ENCODE measurements at places on chromosomes 12 and 14.

GRCh38 chr12:5556946-5557673, 125.2 kb downstream of the NTF3 start:
- no peak for DNase-seq

- no peak for DNase-seq
Observed at GRCh38 chr12:42090899-42091298, 53.8 kb downstream of the GXYLT1 start.

DNA sequence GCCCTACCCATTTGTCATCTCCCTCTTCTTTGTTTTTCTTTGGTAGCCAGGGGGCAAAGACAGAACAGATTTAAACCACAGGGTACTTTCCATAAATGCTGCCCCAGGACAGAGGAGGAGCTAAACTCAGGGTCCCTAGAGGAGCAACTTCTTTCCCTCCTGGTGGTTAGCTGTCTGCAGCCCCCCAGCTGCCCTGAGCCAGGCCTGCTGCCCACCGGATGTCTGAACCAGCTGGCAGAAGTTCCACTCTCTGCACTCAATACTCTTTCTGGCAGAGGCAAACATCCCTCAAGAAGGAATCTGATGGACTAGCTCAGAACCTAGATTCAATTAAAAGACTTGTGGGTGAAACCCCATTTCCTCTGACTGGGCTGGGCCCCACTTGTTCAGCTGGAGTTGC, 10.7 kb downstream of the VDR start:
- DNase-seq = no peak

DNA sequence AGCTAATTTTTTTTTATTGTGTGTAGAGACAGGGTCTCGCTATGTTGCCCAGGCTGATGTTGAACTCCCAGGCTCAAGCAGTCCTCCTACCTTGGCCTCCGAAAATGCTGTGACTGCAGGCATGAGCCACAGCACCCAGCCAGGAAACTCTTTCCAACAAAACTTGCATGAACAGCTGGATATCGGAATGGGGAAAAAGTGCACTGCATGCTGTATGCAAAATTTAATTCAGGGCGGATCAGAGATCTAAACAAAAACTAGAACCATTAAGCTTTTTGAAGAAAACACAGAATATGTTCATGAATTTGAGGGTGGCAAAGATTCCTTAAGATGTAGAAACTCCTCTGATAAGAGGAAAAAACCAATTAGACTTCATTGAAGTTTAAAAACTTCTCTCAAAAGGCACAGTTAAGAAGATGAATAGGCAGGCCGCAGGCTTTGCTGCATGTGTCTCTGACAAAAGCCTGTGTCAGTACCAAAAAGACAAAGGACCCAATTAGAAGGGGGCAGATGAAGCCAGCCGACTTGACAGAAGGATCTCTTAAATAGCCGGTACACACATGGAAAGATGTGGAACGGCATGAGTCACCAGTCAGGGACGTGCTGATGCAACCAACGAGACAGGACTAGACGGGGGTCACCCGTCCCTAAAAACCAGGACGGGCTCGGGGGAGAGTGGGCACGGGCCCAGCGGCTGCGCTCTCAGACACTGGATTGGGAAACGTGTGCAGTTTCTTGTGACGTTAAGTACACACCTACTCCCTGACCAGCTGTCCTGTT, 34.8 kb upstream of the MMP17 start:
- DNase-seq = no peak

DNA sequence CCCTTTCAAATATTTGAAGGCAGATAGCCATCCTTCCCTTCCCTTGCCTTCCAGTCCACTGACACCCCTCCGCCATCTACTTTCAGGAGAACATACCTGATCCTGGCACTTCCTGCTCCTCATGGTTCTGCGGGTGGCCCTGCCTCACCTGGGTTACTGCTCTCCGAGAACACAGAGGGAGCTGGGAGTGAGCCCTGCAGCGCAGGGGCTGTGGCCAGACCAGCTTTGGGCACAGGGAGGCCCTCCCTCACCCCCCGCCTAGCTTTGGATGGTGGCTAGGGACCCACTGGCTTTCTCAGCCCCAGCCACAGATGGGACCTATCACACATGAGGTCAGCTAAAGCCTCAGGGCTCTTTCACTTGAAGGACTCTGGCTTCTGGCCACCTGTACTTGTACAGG, 12.4 kb downstream of the IQSEC3 start:
- DNase-seq = no peak

GRCh38 chr12:28223025-28223554, 32.8 kb downstream of the CCDC91 start:
- no peak for DNase-seq

DNA sequence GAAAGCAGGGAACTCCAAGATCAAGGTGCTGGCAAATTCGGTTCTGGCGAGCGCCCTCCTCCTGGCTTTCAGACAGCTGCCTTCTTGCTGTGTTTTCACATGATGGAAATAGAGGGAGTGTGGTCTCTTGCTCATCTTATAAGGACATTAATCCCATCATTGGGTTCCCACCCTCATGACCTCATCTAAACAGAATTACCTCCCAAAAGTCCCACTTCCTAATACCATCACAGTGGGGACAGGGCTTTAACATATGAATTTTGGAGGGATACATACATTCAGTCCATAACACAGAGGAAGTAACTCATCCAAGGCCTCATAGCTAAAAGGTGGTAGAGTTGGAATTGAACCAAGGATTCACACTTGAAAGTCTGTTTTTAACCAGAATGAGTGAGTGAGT, 28.6 kb downstream of the DYRK2 start:
- DNase-seq = no peak

DNA sequence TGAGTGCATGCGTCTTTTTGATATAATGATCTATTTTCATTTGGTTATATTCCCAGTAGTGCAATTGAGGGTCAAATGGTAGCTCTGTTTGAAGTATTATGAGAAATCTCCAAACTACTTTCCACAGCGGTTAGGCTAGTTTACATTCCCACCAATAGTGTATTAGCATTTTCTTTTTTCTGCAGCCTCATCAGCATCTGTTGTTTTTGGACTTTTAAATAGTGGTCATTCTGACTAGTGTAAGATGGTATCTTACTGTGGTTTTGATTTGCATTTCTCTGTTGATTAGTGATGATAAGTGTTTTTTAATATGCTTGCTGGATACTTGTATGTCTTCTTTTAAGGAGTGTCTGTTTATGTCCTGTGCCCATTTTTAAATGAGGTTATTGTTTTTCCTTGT, 3.7 kb upstream of the KLRC1 start:
- no peak for DNase-seq

GRCh38 chr14:66624336-66624937, 116.5 kb downstream of the GPHN start:
- peak; percentile 45 for DNase-seq

DNA sequence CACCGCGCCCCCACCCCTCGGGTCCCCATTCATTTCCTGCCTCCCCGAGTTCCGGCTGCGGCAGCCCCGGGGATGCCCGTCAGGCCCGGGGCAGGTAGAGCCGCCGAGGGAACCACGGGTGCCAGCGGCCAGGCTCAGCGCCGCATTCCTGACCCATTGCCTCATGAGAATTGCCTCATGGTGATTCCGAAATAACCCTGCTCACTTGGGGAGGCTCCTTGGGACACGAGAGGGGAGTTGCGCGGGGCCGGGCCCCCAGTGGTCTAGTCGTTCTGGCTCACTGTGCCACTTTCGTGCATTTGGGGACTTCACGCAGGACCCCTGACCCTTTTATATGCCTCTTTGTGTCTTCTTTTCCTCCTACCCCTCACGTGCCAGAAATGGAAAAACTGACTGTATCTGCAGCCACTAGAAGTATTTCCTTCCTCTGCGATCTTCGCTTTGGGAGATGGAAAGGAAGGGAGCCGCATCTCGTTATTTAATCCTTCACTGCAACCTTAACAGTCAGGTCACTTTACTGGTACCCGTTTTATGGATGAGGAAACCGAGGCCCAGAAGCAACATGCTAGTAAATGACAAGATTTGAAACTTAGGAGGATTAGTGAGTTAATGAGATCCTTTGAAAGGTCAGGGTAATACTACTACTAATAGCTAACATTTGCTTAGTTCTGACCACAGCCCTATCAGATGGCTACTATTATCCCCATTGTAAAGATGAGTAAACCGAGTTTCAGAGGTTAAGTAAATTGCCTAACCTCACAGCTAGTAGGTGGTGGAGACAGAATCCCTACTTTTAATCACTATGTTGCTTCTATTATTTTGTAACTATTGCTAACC, 768 bp downstream of the PTPN11 start:
- DNase-seq = peak; percentile 68

GRCh38 chr12:76041406-76041805, 9.8 kb upstream of the PHLDA1 start:
- DNase-seq = no peak

DNA sequence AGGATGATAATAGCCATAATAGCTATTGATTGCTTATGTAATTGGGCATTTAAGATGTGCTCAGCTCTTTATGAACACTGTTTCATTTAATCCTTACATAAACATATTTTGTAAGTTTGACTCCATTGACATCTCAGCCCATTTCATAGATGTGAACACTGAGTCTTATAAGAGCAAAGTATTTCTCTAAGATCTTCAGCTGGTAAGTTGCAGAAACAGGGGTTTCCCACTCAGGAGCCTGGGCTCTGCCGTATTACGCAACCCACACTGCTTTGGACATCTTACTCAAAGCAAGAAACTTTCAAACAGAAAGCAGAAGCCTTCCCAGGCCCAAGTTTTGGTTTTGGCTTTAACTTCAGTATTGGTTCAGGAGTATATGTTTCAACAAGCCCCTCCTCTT, 705.1 kb downstream of the MED13L start:
- no peak for DNase-seq

DNA sequence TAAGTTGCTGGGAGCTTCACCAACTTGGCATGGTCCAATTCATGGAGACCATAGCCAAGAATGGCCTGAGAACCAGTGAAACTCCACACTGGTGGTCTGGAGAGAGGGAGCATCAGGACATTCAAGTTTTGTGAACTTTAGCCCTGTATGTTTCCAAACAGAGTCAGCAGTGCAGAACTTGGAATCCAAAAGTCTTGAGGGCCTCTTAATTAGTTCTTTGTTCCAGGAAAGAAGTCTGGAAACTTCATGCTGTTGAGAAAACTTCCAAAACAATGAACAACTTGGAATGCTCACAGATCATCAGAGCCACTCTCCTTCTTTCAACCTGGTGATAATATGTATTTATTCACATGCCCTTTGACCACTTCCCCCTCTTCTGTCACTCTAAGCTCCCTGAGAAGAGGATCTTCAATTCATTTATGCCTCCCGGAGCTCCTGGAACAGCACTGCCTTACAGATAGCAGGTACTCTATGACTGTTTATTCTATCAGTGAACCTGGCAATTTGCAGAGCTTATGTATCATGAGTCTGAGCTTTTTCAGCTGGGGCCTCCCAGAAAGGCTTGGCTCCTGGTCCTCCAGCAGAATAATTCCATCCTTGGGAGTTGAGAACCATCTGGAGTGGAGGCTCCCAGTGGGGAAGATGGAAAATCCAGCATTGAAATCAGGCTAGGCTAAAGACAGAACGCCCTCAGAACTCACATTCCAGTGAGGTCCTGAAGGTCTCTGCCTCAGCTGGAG, 191.4 kb downstream of the KTN1 start:
- DNase-seq = no peak

DNA sequence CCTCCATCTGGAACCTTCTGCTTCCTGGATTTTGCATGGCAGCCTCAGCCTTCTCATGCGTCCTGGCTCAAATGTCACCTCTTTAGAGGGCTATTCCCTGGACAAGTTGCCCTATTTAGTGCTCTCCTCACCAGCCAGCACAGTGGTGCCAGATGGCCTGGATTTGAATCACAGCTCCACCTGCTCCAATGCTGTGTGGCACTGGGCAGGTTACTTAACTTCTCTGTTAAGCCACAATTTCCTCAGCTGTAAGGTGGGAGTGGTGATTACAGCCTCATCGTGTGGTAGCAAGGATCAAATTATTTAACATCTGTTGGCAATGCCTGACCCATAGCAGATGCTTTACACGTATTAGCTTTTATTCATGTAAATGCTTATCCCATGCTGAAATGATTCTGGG, 16.7 kb upstream of the POP5 start:
- no peak for DNase-seq

GRCh38 chr14:94408546-94409095, 20.2 kb upstream of the SERPINA1 start:
- no peak for DNase-seq

DNA sequence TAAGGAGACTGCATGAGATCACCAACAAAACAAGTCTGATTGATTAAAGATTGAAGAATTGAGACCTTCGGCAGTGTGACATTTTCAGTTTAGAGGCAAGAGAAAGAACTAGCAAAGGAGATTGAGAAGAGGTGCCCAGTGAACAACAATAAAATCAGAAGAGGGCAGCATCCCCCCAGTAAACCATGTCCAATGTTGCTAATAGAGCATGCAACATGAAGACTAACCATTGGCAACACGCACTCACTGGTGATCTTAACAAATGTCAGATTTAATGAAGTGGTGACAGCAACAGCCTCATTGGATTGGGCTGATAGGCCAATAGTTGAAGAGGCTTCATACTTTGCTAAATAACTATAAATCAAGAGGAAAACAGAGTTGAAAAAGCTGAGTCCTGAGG, 20.7 kb upstream of the TAS2R14 start:
- DNase-seq = no peak

DNA sequence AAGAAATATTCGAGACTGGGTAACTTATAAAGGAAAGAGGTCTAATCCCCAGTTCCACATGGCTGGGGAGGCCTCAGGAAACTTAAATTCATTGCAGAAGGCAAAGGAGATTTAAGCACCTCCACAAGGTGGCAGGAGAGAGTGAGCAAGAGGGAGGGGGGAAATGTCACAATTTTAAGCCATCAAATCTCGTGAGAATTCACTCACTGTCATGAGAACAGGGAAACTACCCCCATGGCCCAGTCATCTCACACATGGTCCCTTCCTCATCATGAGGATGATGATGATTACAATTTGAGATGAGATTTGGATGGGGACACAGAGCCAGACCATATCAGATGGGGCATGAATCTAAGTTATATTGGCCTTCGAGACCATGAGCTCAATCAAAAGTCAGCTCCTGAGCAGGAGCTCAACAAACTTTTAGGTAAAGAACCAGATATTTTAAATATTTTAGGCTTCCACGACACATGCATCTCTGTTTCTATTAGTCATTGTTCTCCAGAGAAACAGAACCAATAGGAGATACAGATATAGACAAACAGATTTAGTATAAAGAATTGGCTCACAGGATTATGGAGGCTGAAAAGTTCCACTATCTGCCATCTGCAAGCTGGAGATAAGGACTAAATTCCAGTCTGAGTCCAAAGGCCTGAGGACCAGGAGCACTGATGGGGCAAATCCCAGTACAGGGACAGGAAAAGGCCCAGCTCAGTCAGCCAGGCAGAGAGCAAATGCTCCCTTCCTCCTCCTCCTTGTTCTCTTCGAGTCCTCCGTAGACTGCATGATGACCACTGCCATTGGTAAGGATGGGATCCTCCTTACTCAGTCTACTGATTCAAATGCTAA, 24.9 kb downstream of the DGLUCY start:
- no peak for DNase-seq

- DNase-seq = no peak
Observed at GRCh38 chr14:51276605-51277004, 36.6 kb downstream of the TMX1 start.
